ENCODE measurements at places on chromosomes 2 and 18.

GRCh38 chr2:150548527-150548926 is 61.1 kb upstream of the RND3 start:
- H3K27me3 ChIP-seq, result no peaks in the 10 kb centered on the region
- no peak overlapping the region for H3K4me3 ChIP-seq
- no peak for DNase-seq

DNA sequence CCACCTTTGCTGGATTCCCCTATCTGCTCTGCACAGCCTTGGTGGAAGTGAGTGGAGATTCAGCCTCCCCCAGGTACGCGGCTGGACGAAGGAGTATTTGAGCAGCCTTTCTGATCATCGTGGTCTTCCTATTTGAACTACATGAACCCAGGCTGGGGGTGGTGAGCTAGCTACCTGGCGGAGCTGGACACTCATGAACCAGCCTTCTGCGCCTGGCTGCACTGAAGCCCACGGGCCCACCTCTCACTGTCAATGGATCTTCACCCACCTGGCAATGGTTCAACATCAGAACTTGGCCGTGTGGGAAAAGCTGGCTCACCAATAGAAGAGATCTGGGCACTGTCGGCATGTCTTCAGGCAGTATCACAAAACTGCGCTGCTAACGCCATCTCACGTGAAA is 35.4 kb downstream of the ANKMY1 start:
- no peak for DNase-seq
- H3K27me3 ChIP-seq, result no peaks in the 10 kb centered on the region
- H3K27ac ChIP-seq, result no peak overlapping the region
- peaks cover 18% of the 10 kb centered on the region for H3K4me1 ChIP-seq
- H3K4me3 ChIP-seq, result no peak overlapping the region
- H3K36me3 ChIP-seq, result peaks cover 51% of the 10 kb centered on the region

DNA sequence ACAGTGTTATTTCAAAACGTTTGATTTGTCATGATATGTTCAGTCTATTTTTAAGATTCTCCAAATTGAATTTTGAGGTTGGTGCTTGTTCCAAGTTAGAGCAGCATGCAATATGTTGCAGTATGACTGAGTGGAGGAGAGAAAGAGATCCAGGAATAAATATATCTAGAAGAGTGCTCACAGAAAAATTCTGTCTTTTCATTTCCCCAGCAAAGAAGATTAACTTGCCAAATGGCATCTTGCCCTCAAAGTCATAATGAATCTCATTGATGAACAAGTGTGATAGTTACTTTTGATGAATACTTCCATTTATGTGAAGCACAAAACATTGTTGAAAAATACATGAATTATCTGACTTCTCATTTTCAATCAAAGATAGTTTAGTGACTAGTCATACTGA is 95.9 kb downstream of the KCNJ3 start:
- H3K4me1 ChIP-seq, result no peaks in the 10 kb centered on the region
- DNase-seq, result no peak
- no peak overlapping the region for H3K27ac ChIP-seq
- H3K36me3 ChIP-seq, result no peaks in the 10 kb centered on the region
- H3K27me3 ChIP-seq, result no peaks in the 10 kb centered on the region

DNA sequence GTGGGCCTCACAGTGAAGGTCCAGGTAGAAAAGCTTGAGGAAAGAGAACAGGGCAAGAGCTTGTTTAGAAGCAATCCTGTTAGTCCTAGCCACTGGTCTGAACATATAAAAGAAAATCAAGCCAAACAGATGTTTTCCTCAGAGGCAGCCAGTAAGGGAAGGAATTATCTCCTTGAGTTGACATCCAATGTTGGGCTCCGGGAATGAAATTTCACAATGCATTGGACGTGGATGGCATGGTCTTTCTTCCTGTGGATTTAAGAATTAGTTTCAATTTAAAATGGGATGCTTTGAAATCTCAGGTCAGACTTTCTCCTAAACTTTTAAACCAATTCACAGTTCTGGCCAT is 92.1 kb downstream of the ACKR3 start:
- peaks cover 44% of the 10 kb centered on the region for H3K27me3 ChIP-seq
- no peak for DNase-seq
- no peak overlapping the region for H3K4me3 ChIP-seq
- H3K36me3 ChIP-seq, result peaks cover 10% of the 10 kb centered on the region

DNA sequence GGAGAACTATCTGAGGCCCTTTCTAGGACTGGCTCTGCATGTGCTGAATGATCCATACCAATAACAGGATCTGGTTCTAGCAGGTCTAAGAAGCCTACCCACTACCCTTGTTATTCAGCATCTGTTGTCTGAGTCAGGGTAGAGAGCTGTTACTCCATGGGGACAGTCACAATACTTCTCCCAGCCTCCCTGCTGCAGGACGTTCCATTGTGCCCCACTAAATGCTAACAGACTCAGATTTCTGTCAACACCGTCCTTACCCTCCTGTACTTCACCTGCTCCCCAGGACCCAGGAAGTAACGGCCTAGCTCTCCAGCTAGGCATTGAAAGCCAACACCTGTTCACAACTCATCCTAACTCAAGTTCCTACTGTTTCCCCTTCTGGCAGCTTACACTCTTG is 719.7 kb upstream of the ID2 start:
- no peaks in the 10 kb centered on the region for H3K27me3 ChIP-seq
- H3K4me3 ChIP-seq, result no peak overlapping the region
- no peak overlapping the region for H3K27ac ChIP-seq
- no peaks in the 10 kb centered on the region for H3K36me3 ChIP-seq
- no peak for DNase-seq
